Activated CD8-positive, alpha-beta T cell treated with anti-CD3 and anti-CD28 coated beads for 36 hours (primary cell): ENCODE measurements at places on chromosomes 1 and 21.

GRCh38 chr1:12246584-12246983 is 16.8 kb downstream of the VPS13D start:
- no peak for DNase-seq

- no peak for DNase-seq
Observed at GRCh38 chr1:25432749-25433388, 2.2 kb downstream of the MACO1 start.

GRCh38 chr1:193348091-193348768 is 161.8 kb upstream of the B3GALT2 start:
- no peak for DNase-seq

DNA sequence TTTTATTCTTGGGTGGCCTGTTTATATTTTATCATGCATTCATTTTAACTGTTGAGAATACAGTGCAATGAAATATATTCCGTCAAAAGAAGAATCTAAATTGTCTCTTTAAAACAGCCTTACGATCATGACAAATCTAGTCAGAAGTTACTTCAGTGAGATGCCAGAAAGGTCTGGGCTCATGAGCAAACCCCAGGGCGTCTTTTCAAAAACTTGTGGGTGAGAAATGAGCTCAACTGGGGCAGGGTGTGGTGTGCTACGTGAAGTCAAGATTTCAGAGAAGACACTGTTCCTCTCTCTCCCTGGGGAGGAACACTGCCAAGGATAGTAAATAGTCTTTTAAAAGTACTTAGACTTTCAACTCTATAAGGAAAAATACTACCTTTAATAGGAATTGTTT is 13.4 kb upstream of the UAP1 start:
- DNase-seq = no peak

- DNase-seq = no peak
Observed at GRCh38 chr21:34148419-34148804, 75.0 kb downstream of the MRPS6 start.

DNA sequence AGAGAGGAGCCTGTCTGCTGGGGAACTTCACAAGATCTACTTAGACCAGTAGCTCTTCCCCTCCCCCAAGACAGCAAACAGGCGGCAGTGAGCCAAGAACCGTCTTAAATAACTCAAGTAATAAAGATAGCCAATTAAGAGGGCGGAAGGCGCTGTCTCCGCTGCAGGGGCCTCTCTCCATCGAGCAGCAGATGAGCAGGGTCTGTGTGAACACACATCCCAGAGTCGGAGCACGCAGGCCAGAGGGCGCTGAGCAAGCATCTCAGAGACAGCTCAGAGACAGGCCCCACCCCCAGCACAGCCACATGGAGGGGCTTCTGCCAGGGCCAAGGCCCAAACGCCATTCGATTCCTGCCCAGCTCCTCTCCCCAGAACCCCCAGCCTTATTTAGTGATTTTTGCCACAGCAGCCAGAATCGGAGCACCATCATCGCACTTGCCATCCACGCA is 11.1 kb downstream of the IFFO2 start:
- DNase-seq = no peak

- no peak for DNase-seq
Observed at GRCh38 chr1:78236716-78237115, 190.9 kb downstream of the GIPC2 start.

DNA sequence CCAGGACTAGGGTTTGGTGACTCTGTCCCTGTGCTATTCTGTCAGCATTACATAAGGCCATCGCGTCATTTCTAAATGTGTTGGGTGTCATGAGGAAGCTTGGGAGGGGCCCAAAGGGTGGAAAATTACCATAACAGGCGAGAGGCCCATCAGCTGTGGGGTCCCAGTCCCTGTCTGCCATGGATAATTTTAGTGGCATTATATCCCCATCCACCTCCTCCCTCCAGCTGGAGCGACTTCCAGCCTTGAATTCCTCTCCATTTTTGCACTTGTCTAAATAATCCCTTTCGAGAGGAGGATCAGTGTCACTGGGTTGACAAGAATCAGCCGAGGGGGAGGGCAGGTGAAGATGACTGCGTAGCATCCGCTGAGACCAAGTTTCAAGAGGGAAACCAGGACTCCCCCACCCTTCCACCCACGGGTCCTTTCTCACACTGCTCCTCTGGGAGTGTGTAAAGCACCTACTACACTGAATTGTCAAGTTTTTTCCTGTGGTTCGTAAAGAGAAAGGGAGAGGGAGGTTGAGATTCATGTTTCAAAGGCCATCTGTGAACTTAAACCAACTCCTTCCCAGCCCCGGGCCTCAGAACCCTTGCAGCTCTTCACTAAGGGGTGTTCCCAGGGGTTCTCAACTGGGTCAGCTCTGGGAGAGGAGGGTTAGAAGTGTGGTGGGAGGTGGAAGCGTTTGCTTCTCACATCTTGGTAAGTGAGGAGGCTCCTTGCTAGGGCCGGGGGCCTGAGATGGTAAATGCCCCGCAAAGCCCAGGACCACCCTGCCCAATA is 29.2 kb downstream of the VASH2 start:
- peak; percentile 57 for DNase-seq

GRCh38 chr1:57820356-57821095 is 396.7 kb upstream of the DAB1 start:
- DNase-seq = no peak

GRCh38 chr1:202591515-202591914 is 118.7 kb downstream of the SYT2 start:
- no peak for DNase-seq

- no peak for DNase-seq
Observed at GRCh38 chr1:118960026-118960561, 28.0 kb downstream of the TBX15 start.

DNA sequence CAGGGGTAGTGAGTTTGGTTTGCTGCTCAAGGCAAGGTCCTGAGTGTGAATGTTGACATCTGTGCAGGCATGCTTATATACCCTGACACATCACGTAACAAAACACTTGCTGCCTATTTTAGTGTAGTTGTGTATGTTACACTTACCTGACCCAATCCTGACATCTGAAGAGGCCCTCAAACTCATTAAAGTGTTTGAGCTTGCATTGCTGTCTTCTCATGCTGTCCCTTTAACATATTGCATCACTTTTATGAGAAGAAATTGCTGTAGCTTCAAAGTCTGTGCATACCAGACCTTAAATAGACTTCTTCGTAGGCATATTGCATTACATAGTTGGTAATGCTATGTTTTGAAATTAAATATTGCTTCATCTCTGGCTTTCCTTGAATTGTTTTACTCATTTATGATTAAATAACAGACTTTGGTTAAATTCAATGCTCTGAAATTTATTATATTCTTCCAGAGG is at the start of gene KRTAP19-3:
Gene KRTAP19-3 (minus strand): TSS at position 51 of the 466 bp plus-strand sequence. CDS start 56 bp downstream, outside the sequence.
- DNase-seq = no peak

- DNase-seq = no peak
Observed at GRCh38 chr1:156151093-156151688, 2.2 kb upstream of the SEMA4A start.
